ENCODE measurements at places on chromosomes 6 and 20.

GRCh38 chr20:19937651-19938420 is 79.3 kb upstream of the NAA20 start:
- DNase-seq, result no peak

DNA sequence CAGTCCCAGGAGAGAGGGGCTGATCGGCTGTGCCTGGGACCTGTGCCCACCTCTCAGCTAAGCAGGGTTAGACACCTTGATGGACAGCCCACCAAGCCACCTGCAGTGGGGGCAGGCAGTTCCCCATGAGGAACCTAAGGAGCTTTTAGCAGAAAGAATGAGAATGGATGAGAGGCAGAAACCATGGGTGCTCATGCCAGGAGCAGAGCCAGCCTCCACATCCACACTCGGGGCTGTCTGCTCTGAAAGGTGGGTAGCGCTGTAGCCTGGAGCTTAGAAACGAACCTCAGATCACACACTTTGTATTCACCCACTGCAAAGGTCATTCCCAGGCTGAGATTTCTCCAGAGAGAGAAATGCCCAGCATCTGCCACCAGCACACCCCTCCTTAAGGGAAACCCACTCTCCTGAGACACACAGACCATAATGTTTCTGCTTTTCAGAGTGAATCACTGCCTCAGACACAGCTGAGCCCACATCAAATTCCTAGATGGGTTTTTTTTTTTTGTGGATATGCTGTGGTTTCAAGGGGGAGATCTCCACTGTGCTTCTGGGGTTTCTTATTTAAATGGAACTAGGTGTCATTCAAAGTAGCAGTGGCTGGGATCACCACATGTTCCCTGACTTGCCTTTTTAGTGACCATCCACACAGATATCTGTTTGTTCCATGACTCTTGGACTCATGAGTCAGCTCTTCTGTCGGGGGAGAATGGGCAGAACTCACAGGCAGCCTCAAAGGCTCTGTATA is 218.9 kb downstream of the EYA2 start:
- no peak for DNase-seq

- DNase-seq, result no peak
Measured at GRCh38 chr6:157585274-157586087, 204.5 kb downstream of the ZDHHC14 start.

DNA sequence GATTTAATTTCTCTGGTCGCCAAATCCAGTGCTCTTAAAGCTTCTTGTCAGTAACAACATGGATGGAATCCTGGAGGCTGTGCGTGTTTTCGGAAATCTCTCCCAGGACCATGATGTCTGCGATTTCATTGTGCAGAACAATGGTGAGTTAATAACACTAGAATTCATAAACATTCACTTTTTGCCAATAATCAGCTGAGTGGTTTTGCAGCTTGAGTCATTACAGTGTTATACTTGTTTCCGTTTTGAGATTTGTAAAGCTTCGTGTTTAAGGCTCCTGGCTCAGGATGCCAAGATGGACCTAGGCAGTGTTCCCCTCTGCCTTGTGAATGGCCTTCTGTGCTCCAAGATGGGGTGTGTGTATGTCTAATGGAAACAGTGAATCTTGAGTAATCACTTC is 113.8 kb downstream of the ARMC2 start:
- peak; percentile 13 for DNase-seq

DNA sequence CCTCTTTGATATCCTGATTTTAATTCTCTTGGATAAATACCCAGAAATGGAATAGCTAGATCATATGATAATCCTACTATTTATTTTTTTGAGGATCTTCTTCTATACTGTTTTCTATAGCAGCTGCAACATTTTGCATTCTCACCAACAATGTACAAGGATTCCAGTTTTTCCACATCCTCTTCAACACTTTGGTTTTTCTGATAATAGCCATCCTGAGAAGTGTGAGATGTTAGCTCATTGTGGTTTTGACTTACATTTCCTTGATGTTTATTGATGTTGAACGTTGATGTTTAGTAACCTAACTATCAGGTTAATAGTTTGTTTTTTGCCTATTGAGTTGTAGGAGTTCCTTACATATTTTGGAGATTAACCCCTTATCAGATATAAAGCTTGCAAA is 217.3 kb downstream of the LRFN2 start:
- DNase-seq, result no peak

DNA sequence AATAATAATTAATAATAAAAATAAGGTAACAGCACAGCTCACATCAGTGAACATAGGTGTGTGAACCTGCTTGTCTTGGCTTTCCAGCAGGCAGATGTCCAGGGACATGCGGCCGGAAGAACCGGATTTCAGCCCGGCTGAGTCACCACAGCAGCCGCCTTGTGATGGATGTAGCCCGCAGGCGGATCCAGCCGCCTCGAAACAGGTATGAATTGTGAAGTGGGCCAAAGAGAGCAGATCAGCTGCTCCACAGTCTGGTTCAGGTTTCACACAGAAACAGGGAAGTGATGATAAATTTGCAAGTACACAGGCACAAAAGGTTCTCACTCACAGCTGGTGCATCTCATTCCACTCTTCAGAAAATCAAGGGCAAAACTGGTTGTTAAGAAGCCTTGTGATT is 55.1 kb downstream of the ID4 start:
- no peak for DNase-seq

- no peak for DNase-seq
Measured at GRCh38 chr20:6070829-6071695, 17.2 kb upstream of the LRRN4 start.

- DNase-seq, result peak; percentile 16
Measured at GRCh38 chr6:110981202-110981600, 637 bp upstream of the RPF2 start.

GRCh38 chr6:84457276-84457675 is 229.8 kb upstream of the CEP162 start:
- no peak for DNase-seq

GRCh38 chr6:149917679-149918078 is 5.2 kb downstream of the RAET1G start:
- DNase-seq, result no peak

- no peak for DNase-seq
Measured at GRCh38 chr6:43541774-43542471, 25.0 kb downstream of the POLR1C start.

DNA sequence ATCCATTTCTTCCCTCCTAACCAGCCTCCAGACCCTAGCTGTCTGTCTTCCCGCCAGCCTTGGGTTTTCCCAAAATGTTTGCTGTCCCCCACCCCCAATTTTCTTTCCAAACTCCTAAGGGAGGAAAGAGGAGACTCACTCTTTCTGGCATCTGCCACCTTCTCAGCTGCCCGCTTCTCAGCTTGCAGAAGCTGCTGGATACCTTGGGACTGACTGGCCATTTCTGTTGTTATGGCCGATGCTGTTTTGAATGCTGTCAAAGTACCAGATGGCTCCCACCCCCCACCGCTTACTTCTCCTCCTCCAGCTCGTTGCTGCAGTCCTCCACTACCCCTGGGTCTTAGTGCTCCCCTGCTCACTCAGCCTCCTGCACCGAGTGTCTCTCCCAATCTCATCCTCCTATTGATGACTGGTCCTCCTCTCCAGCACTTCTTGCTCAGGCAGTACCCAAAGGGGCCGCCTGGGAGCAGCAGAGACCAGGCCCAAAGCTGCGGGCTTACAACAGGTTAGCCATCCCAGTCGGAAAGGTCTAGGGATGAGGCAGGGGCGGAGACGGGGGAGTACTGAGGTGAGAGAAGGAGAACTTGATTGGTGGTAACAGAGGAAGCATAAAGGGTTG is at the start of gene ATP6V1G2:
ATP6V1G2 (minus strand) TSS at position 270 of the 619 bp plus-strand sequence; CDS start at position 221, 49 bp downstream.
- peak; percentile 89 for DNase-seq

DNA sequence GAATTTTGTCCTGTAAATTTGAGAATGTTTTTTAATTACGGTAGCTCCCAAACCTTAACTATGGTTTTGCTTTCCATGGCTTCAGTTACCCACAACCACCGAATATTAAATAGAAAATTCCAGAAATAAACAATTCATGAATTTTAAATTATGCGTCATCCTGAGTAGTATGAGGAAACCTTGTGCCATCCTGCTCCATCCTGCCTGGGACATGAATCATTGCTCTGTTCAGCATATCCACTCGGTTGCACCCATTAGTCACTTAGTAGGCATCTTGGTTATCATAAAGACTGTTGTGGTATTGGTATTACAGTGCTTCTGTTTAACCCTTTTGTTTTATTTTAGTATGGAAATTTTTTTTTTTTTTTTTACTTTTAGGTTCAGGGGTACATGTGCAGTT is 39.7 kb downstream of the KCNS1 start:
- peak; percentile 82 for DNase-seq

GRCh38 chr20:62824476-62825332 is 7.9 kb downstream of the COL9A3 start:
- DNase-seq, result no peak

GRCh38 chr20:20085812-20086211 is 33.5 kb downstream of the CFAP61 start:
- DNase-seq, result no peak

GRCh38 chr20:53934421-53935343 is 135.7 kb downstream of the BCAS1 start:
- peak; percentile 59 for DNase-seq

DNA sequence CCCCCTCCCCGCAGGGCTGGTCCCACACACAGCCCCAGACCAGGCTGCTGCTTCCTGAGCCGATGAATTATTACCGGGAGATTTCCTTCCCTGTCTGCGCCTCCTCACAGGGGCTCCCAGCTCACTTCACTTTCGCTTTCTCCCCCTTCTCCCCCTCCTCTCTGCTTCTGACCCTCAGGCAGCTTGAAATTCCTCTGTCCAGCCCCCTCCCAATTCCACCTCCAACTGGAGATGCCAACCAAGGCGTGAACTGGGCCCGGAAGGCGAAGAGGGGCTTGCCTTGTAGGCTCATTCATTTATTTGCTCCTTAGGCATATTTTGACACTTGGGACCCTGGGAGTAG is 1.7 kb upstream of the TCF15 start:
- DNase-seq, result no peak

- DNase-seq, result peak; percentile 62
Measured at GRCh38 chr6:56842686-56843475, 112.0 kb upstream of the BEND6 start.

DNA sequence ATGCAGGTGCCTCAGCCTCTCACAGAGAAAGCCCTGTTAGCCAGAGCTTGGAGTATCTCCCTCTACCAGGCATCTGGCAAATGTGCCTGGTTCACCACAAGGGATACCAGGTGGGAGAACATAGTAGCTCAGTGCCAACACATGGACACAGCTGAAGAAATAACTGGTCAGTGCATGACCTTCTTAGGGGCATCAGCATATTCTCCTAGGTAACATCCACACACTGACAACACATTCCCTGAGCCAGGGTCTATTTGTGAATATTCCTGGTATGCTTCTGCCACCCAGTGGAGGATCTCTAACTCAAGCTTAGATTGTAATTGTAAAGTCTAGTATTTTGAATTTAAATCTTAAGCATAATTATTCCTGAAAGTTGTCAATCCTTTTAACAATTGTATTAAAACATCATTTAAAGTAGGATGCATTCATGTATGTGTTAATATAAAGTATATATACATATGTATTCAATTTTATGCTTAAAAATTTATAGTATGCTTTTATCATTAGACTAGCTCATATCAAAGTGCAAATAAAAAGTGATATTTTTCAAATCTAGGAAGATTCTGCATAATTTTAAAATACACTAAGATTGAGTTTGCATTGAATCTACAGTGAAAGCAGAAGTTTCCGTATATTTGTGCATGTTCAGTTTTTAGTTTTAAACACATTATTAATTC is 45.3 kb upstream of the COL21A1 start:
- peak; percentile 54 for DNase-seq

GRCh38 chr6:9482030-9482738 is 932.7 kb downstream of the TFAP2A start:
- peak; percentile 96 for DNase-seq

DNA sequence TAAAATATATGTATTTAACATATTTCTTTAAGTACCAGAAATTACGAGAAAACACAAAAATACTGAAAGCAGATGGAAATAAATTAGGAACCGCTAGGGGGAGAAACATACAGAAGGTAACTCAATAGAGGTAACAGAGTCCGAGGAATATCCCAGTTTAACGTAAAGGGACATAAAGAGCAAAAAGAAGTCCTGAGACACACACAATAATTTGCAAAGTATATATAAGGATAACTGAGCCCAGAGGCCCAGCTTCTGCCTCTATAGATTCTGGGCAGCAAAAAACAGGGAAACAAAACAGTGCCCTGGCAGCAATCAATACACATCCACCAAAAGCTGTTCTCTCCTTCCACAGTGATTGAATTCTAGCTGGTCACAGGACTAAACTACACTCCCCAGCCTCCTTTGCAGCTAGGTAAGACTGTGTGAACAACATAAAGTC is 15.1 kb downstream of the TBC1D32 start:
- peak; percentile 12 for DNase-seq

DNA sequence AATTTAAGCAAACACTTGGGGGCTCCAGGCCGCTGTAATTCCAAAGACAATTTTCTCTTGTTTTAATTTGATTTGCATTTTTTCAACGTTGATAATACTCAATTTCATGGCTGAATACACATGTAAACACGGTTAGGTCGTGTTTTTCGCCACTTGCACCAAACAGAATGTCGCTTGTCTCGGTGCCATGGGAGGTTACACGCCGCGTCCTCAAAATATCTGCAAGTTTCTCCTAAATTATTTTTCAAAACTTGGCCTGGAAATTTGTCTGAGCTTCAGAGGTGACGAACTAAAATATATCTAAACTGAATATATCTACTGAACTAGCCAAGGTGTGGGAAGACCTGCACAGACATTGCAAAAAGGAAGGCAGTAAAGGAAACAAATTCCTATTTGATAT is 15.0 kb downstream of the FOXA2 start:
- no peak for DNase-seq

DNA sequence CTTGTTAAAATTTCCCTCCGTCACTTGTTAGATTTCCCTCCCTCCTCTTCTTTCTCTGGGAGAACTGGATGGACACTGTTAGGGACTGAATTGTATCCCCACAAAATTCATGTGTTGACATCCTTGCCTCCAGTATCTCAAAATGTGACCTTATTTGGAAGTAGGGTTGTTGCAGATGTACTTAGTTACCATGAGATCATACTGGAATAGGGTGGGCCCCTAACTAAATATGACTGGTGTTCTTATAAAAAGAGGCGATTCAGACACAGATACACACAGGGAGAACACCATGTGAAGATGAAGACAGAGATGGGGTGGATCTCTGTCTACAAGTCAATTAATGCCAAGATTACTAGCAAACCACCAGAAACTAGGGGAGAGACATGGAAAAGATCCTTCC is 139.5 kb downstream of the ALDH8A1 start:
- no peak for DNase-seq

- DNase-seq, result peak; percentile 48
Measured at GRCh38 chr6:135920689-135921088, 69.2 kb downstream of the PDE7B start.

GRCh38 chr6:166955865-166956443 is 396 bp downstream of the RNASET2 start:
- DNase-seq, result no peak

DNA sequence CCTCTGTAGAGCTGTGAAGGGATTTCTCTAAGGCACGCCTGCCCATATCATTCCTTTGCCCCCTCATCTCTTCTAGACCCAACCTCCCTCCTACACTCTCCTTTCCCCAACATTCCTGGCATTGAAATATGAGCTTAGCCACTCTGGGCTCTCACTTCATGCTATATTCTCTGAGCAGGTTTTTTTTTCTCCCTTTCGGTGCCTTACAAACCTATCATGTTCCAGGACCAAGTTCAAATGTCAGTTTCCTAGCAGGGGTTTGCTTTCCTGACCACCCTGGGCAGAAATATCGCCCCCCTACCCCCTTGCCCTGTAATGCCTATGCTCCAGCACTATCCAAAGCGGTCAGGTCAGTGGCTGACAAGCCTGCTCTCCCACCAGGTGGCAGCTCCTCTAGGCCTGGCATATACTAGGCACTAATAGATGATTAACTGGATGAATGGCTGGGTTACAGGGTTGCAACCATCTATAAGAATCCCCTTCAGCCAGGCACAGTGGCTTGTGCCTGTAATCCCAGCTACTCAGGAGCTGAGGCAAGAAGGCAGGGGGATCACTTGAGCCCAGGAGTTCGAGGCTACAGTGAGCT is 25.7 kb upstream of the AAR2 start:
- DNase-seq, result no peak

Measured in SJSA1 (cell line).